ENCODE measurements at places on chromosomes 2 and 18.

GRCh38 chr2:211401328-211401727 lies 844.9 kb downstream of the CPS1 start:
- DNase-seq = no peak

DNA sequence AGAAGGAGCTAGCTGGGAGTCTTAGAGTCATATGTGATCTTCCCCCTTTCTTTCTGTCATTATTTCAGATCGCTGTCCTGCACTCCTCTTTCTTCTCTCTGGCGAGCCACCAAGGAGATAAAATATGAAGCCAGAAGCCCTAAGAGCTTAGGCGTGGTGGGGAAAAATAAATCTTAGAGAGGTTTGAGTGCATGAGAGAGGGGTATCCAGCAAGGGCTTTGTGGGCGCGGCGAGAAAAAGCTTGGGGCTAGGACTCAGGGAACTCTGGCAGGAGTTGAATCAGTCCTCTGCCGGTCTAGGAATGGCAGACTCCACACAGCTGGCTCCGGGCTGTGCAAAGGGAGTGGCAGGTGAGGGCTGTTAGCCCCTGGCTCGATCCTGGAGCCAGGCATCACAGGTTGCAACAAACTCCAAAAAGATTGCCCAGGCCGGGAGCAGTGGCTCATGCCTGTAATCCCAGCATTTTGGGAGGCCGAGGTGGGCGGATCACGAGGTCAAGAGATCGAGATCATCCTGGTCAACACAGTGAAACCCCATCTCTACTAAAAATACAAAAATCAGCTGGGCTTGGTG lies 20.1 kb upstream of the IGFBP5 start:
- no peak for DNase-seq

DNA sequence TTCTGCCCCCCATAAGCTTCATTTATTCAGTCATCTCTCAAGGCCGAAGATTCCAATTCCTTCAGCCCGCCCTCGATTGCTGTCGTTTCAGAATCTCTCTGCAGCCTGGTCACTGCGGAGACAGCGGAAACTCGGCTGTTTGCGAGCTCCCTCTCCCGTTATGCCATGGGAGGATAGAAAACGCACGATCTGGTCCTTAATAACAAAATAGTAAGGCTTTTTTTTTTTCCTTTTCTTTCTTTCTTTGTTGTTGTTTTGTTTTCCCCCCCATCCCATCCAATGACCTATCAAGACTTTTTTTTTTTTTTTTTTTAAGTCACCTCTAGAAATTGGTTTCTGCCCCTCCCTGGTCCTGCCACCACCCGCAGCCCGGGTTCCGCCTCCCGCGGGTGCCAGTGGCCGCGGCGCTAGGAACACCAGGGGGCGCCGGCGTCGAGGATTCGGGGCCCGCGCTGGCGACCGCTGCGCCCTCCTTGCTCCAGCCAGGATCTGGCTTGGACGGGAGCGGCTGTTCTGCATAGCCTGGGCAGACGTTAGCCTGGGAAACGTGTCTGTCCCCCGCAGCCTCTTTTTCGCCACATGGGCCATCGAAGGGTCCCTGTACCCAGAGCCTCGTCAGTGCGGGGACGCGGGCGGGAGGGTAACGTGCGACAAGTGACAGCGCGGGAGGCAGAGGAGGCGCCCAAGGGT lies 10.1 kb downstream of the CPLX4 start:
- DNase-seq = peak; percentile 55

DNA sequence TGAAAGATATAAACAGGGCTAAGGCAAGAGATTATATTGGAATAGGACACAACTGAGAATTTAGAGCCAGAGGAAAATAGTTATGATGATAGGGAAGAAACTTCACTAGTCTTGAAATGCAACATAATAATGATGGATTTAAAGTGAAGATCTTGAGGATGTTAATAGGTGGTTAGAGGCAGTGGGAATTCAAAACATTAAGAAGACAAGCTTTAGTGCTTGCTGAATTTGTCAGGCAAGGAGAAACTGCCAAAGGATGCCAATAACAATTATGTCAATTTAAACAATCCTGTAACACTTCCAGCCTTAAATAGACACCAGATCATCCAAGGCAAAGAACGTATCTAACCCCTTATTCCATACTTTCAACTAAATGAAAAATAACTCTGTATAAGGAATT lies 330.1 kb downstream of the ERBB4 start:
- DNase-seq = no peak

DNA sequence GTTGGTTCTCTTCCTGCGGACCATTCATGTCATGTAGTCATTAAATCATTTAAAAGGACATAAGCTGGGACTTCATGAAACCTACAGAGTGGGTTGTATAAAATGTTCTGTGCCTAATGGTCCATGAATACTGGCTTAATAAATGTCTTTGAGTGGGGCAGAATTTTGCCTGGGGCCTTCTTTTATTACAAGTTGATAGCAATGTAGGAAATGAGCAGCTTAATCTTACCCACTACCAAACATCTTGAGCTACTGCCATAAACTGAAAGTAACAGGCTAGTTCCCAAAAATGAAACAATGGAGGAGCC lies 130.9 kb downstream of the TMEM17 start:
- DNase-seq = no peak

DNA sequence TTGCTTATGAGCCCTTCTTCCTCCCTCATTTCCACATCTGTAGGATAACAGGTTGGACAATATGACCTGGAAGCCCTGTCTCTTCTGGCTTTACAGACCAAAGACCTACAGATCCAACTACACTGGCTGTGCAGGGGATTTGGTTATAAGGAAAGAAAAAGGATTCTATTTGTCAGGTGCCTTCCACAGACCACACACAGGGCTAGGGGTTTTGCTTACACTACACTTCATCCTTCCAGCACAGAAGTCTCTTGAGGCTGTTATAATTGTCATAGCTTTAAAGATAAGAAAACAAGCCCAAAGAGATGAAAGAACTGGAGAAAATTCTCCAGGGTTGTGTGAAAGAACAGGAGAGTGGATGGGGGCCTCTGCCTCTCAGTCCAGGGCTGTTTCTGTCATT lies 302.6 kb downstream of the MYCN start:
- no peak for DNase-seq

- DNase-seq = no peak
These were observed 123.5 kb upstream of the HS6ST1 start for GRCh38 chr2:128442053-128442751.

DNA sequence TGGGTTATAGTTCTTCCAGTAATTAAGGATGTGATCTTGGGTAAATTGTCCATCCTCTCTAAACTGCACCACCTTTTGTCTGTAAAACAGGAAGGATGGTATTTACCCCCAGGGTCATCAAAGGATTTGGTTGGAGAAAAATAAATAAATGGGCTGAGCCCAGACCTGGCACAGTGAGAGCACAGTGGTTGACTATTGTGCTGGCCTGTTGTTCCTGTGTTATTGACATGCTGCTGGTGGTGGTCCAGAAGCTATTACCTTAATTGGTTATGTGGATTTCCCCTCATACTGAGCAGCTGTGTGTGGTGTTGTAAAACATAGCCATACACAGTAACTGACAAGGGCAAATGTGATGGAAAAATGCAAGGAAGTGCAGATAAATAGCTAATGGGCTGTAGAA lies 746 bp upstream of the IL37 start:
- DNase-seq = no peak

DNA sequence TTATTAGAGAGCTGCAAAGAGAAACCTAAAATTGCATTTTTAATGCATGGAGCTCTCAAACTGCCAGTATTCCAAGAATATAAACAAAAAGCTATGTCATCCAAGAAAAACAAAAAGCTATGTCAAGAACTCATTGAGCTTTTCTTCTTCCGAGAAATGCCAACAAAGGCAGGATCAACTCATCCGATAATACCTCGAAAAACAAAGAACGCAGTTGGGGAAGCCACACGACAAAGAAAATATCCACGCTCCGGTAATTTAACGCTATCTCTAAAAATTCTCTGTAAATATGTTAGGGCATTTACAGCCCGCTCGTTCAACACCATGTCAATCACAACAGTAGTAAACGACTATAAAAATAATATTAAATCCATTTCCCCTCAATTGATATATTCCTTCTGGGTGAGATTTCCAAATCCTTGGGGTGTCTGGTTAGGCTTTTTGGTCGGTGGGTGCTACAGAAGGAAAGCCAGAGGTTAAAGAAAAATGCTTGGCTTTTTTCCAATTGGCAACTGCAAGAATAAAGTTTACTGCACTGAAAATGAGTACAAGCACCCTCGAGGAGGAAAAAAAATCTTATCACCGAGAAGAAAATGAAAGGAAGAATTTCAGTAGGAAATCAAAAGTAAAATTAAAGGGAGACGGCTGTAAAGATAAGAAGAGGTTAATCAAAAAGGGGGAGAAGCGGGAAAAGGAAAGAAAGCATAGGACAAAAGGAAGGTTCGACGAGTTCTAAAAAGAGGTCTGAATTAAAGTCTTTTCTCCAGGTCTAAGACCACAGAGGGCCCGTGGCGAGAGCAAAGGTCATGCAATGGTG lies 856 bp downstream of the TIA1 start:
- no peak for DNase-seq

GRCh38 chr2:199310771-199311585 lies 146.8 kb downstream of the SATB2 start:
- no peak for DNase-seq

DNA sequence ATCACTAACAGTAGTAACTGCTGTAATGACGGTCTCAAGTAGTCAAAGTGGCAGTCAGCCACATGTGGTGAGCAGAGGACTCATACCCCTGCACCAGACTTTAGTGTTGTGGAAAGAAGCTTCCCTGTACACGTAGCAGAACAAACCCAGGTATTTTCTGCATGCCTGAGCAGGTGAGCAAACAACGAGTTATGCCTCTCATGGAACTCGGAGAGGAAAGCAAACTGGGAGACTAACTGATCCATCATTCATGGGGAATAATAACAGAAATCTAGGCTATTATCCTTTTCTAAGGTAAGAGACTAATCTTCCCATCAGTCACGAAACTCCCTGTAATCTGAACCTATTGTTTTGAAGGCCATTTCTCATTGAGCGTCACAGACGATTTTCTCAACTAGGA lies 1495.2 kb upstream of the NXPH2 start:
- DNase-seq = no peak

DNA sequence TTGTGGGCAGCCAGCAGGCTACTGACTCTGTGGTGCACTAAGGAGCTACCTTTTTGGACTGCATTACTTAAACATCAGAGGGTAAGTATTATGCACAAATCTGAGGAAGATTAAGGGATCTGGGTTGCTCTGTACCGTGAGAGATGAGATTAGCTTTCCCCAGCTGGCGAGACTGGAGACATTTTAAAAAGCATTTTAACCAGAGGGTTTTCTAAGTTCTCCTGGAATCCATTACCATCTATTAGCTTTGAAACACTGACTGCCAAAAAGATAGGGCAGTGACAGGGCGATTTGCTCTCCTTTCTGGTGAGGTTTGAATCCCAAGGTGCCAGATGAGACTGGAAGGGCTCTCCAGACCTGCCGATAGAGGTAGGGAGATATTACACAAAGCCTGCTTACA lies 63.2 kb downstream of the LYPD6 start:
- DNase-seq = no peak

GRCh38 chr2:168534926-168535325 lies 78.9 kb downstream of the CERS6 start:
- DNase-seq = no peak

GRCh38 chr2:232276733-232277313 lies 101.7 kb upstream of the ALPP start:
- no peak for DNase-seq

DNA sequence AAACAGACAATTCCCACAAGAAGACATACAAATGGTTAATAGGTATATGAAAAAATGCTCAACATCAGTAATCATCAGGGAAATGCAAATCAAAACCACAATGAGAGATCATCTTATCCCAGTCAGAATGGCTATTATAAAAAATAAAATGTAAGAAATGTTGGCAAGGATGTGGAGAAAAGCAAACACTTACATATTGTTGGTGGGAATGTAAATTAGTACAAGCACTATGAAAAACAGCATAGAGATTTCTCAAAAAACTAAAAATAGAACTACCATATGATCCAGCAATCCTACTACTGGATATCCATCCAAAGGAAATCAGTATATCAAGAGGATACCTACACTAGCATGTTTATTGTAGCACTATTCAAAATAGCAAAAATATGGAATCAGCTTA lies 186.6 kb downstream of the NOL4 start:
- DNase-seq = no peak

- no peak for DNase-seq
These were observed 339.0 kb upstream of the KCNH7 start for GRCh38 chr2:163177592-163177991.

DNA sequence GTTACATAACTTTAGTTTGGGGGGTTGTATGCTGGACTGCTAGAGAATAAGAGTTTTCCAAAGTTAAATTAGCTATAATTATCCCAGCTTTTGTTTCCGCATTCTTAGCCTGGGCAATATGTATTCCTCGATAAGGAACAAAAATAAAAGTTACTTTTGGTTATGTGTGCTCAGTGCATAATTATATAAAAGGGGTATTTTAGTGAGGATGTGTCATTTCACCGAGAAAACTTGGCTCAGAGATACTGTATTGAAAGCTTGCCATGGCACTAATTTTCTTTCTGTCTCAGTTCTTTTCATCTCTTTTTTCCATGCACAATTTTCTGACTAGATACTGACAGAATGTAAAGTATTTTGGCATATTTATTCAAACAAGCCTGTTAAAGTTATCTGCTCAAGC lies 28.2 kb downstream of the ARHGAP15 start:
- no peak for DNase-seq

GRCh38 chr2:86039178-86039962 lies 66.3 kb downstream of the POLR1A start:
- DNase-seq = no peak

- no peak for DNase-seq
These were observed at the start of gene GDF7 for GRCh38 chr2:20666304-20667150. TSS of gene GDF7 (plus strand) at chr2:20667144. CDS start at chr2:20667240, 96 bp downstream.

DNA sequence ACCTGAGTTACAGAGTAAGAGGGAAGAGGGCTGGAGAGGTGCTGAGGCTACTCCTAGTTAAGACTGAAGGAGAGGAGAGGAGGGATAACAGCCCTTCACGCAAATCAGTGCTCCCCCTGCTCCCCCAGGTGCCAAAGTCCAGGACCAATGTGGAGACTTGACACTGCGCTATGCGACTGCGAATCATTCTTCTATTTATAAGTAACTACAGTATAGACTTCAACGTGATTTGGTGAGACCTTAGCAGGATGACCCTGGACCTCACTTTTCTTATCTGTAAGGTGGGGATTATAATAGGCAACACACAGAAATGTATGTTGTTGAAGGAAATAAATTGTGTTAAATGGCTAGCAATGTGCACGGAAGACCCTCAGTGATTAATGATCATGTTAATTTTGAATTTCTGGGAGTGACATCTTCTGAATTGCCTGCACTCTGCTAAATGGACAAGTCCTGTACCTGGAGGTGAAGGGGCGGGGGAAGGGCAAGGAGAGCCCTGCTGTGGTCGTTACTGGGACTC lies 11.0 kb downstream of the EN1 start:
- DNase-seq = no peak

GRCh38 chr2:172953411-172953810 lies 122.2 kb upstream of the MAP3K20 start:
- no peak for DNase-seq
